ENCODE measurements at places on chromosomes 5 and 9.

GRCh38 chr9:116589392-116590354 is 97.4 kb upstream of the TRIM32 start:
- DNase-seq, result peak; percentile 85

GRCh38 chr9:90064971-90065370 is 460.2 kb downstream of the GADD45G start:
- DNase-seq, result no peak

DNA sequence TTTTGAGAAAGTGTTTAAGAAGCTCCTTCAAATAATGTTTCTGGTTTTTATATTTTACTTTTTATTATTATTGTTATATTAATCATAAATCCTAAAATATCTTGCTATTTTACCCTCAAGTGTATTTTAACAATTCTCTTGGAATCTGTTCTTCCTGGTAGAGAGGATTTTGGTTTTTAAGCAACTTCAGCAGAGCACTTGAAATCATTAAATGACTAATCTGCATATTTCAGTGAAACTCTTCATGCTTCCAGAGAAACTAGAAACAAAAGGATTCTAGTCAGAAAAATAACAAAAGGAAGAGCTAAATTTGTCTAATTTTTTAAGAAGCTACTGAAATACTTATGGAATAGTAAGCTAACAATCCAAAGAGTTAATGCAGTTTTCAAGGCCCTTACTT is 1057.3 kb downstream of the TLE1 start:
- no peak for DNase-seq

DNA sequence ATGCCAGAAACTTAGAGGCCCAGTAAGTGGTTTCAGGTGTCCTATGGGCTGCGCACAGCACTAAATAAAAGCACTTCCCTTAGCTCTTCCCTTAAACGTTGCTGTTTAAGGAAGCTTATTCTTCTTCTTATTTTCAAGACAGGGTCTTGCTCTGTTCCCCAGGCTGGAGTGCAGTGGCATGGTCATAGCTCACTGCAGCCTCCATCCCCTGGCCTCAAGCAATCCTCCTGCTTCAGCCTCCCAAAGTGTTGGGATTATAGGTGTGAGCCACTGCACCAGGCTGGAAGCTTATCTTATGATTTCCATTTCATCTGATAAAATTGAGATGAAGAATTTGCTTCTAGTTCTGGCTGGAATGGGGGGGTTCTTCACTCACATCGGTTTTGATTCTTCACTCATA is 15.6 kb upstream of the TJP2 start:
- no peak for DNase-seq

- no peak for DNase-seq
Measured at GRCh38 chr5:116756531-116756930, 181.9 kb upstream of the SEMA6A start.

DNA sequence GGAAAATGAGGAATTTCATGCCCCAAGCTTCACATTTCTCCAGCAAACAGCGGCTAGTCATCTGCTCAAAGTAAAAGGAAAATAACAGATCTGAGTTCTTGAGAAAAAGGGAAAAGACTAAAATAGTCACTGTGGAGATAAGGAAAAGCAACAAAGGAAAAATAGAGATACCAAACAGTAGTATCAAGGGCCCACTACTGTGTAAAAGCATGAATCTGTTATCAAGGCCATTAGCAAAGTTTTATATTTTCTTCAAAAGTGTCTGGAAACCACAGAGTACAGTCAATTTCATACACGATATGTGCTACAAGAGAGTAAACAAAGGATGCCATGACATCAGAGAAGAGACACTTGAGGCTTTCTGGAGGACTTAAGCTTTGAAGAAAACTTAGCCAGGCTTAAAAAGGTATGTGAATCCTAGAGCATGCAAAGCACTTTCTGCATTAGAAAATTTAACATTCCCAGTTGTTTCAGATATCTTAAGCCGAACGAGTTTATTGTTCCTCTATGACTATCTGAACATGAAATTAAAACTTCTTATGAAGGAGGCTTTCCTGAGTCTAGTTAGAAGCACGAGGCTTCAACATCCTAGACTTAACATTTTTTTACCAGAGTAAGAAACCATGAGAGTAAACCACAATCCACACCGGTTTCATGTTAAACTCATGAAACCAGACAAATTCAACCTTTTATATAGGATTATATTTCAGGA is 1.2 kb downstream of the TTC33 start:
- DNase-seq, result no peak

- DNase-seq, result no peak
Measured at GRCh38 chr5:62538017-62538942, 40.3 kb upstream of the LRRC70 start.

DNA sequence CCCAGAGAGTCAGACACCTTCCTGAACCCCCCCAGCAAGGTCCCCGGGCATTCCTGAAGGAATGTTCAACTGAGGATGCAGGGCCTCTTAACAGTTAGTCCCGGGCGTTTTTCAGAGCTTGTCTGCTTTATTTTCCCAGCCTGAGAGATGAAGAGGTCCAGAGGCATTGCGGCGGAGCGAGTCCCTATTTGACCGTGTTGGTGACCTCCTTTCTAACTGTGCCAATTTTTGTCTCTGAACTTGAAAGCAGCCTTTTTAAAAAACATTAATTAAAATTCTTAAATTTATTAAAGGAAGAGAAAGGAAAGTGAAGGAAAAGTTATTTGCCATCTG is 433 bp upstream of the PTAR1 start:
- DNase-seq, result no peak

GRCh38 chr9:130043654-130044623 is 950 bp upstream of the FNBP1 start:
- DNase-seq, result no peak

DNA sequence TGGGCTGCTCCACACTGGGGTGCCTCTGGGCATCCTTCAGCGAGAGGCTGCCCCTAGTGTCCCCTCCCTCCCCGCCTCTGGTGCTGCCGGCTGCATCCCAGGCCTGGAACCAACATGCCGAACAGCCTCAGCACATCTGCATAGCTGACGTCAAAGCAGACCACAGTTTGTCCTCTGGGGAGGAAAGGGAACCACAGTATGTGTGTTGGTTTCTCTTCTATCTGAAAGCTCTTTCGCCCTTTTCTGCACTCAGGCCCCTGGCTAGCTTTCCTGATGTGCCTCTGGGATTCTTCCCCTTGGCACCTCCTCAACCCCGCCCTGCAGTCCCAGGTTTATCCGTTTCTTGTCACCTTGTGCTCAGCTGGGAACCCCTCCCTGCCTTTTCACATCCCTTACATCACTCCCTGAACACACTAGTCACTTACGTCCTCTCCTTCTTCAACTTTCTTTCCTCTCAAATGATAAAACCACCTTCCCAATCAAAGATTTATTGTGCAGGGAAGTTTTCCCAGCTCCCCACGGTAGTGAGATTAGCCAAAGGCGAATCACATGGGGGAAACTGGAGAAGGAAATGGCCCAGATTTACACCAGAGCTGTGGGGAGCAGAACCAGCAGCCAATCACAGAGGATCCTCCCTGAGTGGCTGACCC is 35.5 kb upstream of the B4GALT1 start:
- no peak for DNase-seq

- DNase-seq, result no peak
Measured at GRCh38 chr5:55933377-55934114, 61.2 kb downstream of the IL6ST start.

- DNase-seq, result no peak
Measured at GRCh38 chr5:53302529-53302928, 177.9 kb upstream of the FST start.

DNA sequence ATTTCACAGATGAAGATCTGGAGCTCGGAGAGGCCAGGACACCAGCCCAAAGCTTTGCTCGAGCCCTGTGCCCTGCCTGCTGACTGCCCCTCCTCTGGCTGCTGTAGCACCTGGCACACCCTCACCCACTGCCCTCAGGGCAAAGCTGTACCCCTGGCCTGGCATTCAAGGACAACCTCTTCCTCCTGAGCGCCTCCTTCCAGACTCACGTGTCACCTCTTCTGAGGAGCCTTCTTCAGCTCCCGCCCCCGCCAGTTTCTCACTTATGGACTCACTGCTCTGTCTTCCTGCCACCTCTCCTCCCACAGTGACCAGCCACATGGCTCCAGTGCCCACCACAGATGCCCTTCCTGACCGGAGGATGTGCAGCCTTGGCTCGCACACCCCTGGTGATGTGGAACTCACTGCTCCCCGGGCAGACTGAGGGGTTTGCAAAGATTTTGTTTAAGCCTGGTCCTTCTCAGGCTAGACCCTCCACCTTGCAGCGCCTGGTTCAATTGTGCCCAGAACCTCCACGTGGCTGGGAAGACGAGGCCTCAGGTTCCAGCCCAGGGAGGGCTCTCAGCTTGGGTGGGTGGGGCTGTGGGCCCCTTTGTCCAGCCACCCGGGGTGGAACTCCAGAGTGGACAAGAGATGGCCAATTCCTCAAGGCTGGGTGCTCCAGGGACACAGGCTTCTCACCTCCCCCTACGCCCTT is 46.6 kb upstream of the PHYKPL start:
- DNase-seq, result no peak

DNA sequence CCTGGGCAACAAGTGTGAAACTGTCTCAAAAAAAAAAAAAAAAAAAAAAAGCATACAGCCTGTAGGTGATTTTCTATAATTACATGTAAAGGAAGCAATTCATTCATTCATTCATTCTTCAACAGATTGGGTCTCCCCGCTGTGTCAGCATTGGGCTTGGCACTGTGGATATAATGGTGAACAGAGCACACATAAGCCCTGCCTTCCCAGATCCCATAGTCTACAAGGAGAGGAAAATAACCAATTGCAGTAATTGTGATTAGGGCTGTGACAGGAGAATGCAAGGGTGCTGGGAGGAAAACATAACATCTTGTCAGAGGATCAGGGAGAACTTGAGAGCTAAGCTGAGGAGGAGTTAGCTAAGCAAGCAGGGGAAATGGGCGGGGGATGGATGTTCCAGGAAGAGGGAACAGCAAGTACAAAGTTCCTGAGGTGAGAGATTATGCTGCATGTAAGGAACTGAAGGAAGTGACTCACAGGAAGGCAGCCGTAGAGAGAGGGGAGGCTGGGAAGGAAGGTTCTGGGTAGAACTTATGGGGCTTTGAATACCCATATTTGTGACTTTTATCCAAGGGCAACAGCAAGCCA is 24.0 kb upstream of the KLF9 start:
- DNase-seq, result no peak

DNA sequence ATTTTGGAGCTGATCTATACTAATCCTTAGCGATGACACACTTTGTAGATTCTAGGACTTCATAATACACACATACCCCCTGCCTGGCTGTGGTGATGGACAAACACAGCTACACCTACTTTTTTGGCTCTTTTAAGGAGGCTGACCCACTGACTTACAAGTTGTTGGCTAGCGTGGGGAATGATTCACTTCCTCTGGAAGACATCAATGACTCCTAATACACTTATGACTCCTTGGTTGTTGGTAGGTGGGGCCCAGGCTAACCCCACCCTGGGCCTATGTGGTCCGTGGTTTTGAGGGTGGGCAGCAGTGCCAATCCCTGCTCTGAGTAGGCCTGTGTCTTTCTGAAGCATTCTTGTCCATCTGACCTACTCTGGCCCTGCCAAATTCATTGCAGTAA is 144.4 kb downstream of the SLC12A2 start:
- no peak for DNase-seq

DNA sequence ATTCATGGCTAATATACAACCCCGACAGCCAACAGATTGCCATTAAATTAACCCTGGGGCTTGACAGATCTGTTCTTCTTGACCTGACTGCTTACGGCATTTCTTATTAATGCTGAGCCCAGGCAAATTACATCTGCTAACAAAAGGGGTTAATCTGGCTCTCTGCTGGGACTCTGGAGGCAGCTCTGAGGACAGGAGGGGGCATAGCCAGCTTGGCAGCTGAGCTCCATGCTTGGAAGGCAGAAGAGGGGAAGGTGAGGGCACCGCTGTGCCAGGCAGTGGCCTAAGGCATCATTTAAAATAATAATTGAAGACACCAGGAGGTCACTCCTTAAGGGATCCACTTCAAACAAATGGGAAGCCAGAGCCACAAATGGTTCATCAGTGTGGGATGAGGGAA is 126.0 kb upstream of the GPR151 start:
- no peak for DNase-seq

GRCh38 chr9:14270358-14271092 is 43.4 kb downstream of the NFIB start:
- DNase-seq, result no peak

DNA sequence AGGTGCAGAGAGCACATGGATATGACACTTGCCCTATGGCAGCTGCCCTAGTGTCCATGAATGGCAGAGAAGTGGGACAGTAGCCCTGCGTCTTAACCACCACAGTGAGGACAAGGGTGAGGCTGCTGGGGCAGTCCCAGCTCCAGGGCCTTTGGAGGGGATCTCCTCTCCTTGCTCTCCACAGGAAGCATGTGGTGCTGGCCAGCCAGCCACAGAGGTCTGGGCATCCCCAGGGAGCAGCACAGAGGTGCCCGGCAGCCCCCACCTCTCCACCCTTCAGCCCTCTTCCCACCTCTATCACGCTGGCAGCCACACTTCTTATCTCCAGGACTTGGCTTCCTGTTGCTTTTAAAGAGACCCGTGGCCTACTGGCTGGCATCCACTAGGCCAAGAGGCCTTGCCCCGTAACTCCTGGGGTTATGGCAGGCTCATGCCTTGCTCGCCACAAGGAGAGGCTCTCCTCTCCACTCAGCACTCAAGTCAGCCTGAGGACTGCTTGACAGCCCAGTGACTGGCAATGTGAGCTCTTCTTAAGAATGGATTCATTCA is 21.9 kb downstream of the CSF2 start:
- no peak for DNase-seq

- DNase-seq, result no peak
Measured at GRCh38 chr9:76787677-76788076, 23.4 kb downstream of the PCA3 start.

- no peak for DNase-seq
Measured at GRCh38 chr9:95978106-95978505, 102.6 kb downstream of the ERCC6L2 start.

GRCh38 chr9:137875846-137876245 is 1.7 kb upstream of the CACNA1B start:
- no peak for DNase-seq

GRCh38 chr5:128193665-128194390 is 110.3 kb downstream of the SLC12A2 start:
- no peak for DNase-seq

DNA sequence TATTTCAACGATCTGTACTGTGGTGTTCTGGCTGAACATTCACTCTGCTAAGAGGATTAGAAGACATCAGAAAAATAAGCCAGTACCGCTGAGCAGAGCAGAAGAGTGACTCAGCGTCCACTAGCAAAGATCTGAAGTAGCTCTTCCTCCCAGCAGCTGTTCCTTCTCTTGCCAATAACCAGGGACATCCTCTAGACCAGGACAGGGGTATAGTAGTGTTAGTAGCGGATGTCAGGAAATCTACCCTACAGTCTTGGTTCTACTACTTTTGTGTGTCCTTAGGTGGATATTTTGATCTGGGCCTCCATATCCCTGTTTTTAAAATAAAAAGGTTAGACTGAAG is 103.6 kb downstream of the TSSK1B start:
- DNase-seq, result no peak

DNA sequence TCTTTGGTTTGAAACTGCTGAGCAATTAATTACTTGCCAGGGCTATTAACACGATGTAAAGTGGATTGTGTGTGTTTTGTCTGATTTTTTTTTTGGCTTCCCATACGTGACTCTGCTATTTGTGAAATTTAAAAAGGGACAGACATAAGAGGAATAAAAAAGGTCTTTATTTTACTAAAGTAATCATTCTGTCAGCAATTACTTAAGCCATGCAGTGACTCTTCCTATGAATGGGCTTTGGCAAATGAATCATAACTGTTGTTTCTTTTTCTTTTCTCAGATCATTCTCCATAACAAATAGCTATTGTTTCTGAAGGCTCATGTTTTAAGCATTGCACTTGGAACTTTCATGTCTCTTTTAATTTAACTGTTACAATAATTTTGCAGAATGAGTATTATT is 461.3 kb upstream of the RORB start:
- DNase-seq, result no peak
